ENCODE measurements at places on chromosomes 4 and X.

- DNase-seq, result no peak
Observed at GRCh38 chr4:86938771-86939520, 4.1 kb downstream of the AFF1 start.

DNA sequence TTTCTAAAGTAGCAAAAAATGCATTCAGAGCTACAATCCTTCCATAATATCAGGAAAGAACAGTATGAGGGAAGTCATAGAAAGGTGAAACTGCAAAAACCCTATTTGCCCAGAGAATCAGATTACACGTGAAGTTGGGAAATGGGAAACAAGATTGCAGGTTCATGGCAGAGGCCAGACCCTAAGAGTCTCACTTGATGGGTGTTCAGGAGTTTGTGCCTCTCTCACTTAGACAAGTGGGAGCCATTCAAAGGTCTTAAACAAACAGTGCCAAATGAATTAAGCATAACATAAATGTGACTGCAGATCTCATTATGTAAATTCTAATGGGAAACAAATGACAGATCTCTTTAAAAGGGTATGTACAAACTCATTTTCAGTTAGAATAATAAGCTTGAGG lies 91.6 kb downstream of the ARAP2 start:
- DNase-seq, result peak; percentile 48

DNA sequence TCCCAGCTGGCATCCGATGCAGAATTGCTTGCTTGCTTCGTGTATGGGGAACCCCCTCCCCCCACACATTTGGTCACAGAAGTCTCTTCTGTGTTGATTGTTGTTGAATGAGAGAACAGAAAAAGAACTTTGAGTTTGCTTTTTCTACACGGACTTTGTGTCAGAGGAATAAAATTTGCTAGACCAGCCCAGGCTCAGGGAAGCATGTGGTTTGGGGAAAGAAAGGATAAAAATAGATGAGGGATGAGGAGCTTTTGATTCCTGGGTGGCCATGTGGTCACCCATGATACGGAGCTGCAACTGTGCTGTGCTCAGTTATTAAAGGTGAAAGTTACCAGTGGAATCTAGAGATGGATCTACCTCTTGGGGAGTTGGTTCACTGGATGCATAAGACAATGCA lies 34.2 kb upstream of the ESX1 start:
- DNase-seq, result no peak

DNA sequence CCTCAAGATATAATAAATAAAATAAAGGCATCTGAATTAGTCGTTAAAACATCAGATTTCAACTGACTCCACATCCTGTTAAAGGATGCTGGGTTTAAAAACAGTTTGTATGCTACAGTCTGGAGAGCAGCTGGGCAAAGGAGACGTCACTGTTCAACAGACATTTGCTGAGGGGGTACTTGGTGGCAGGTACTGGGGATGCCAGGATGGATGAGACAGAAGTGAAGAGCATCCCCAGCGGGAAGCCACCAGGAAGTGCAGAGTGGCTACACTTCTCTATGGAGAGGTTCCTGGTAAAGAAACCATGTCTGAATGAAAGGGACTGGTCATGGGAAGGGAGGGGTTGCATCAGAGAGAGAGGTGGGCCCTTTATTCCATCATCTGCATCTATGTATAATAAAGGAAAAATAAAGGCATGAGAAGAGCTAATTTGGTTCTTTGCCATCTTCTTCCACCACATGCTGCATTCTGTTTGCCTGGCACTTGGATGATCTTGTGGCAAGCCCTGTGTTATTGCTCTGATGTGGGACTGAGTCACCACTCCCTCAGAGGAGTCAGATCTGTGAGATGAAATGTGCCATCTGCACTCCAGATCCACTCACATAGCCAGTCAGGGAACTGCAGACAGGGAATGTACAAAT lies 145.0 kb downstream of the SOWAHB start:
- no peak for DNase-seq

DNA sequence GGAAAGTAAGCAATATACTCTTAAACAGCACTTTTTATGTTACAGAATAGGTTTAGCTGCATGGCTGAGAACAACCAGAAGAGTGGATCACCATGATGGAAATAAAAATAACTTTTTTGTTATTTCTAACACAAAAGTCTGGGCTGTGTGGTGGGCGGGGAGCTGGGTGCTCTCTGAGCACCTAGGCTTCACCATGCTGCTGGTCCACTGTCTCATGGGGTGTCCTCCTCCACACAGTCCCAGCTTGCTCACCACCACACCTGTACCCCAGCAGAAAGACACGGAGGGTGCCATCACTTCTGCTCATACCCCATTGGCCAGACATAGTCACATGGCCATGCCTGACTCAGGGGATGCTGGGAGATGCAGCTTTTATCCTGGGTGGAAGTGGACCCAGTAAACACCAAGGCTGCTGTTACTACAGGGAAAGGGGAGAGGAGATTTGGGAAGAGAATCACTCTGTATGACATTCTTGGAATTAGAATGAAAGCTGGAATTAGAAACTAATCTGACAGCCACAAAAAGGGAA lies 45.0 kb downstream of the CPZ start:
- DNase-seq, result no peak

- no peak for DNase-seq
Observed at GRCh38 chr4:109764376-109764775, 34.5 kb upstream of the PLA2G12A start.

- DNase-seq, result no peak
Observed at GRCh38 chrX:16870862-16871815, 977 bp upstream of the RBBP7 start.

- DNase-seq, result no peak
Observed at GRCh38 chr4:149549911-149550310, 265.7 kb downstream of the IQCM start.

DNA sequence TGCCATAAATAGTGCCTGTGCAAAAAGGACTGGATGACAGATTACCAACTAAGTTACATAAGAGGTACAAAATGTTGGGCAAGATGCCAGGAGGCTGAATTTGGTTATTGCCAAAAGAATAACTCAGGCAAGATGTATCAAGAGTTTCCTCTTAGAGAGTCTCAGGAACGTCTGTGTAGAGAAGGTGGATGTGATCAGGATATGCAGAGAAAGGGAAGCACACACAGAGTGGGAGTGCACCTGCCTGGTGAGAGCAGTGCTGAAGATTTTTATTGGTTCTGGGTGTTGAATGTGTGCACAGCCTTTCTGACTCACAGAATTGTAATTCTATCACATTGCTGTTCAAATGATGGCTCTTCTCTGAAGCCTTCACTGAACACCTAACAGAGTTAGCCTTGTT lies 156.8 kb upstream of the HS3ST1 start:
- DNase-seq, result no peak

- DNase-seq, result no peak
Observed at GRCh38 chrX:1325515-1326116, 11.0 kb upstream of the IL3RA start.
